Stimulated activated CD4-positive, alpha-beta T cell treated with anti-CD3 and anti-CD28 coated beads, Interleukin-1b, Interleukin-23, amount 100 ng/mL, for 1 hour (primary cell): ENCODE measurements at places on chromosomes 11 and 22.

GRCh38 chr11:126390272-126390867 lies 34.9 kb downstream of the ST3GAL4 start:
- DNase-seq = no peak

DNA sequence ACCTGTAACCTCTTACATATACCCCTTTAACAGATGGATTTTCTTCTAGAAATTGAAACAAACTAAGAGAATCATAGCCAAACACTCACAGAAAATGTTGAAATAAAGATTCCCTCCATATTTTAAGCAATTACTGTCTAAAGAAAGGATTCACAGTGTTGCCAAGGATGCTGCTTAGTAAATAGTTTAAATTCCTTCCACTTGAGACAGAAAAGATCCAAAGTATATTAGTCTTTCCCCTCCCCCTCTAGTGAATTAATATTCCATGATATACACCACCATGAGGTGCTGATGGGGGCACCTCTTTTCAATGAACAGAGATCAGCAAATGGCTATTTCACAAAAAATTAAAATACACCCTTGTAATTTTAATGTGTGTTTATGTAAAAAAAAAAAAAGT lies 186.8 kb downstream of the SOX6 start:
- no peak for DNase-seq

GRCh38 chr11:279040-279965 lies 1.1 kb downstream of the NLRP6 start:
- DNase-seq = no peak

GRCh38 chr11:36699271-36699670 lies 101.2 kb upstream of the RAG2 start:
- DNase-seq = no peak

DNA sequence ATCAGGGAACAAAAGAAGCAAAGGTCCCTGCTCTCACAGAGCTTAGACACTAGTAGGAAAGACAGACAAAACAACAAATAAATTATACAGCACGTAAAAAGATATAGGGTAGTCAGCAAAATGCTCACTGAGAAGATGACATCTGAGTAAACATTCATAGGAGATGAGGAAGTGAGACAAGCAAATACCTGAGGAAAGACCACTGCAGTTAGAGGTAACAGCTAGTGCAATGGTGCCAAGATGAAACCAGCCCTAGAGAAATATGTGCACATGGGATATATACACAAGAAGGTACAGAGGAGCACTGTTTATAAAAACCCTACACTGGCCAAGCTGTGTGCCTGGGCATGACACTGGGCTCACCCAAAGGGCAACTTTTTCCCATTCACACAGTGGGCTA lies 9.8 kb downstream of the CYP2R1 start:
- DNase-seq = no peak

- DNase-seq = no peak
Observed at GRCh38 chr22:49545606-49546005, 282.1 kb downstream of the BRD1 start.

- DNase-seq = no peak
Observed at GRCh38 chr22:30185129-30185528, 61.4 kb downstream of the LIF start.

GRCh38 chr11:59754494-59754858 lies 700 bp upstream of the STX3 start:
- no peak for DNase-seq

DNA sequence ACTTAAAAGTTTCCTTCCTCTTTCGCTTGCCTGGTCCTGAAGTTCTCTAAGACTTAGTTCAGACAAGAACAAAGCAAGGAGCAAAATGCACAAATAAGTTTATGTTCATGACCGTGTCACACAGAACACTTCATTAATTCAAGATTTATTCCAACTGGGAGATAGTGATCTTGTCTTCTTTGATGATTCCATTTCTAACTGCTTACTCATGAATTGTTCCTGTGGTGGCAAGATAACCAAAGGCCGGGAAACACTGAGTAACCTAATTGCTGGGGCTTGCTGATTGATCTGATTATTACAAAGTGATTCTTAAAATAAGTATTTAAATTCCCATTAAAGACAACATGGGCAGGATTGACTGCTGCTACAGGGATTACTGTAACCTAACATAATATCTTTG lies 1462.9 kb upstream of the RAG2 start:
- DNase-seq = no peak

DNA sequence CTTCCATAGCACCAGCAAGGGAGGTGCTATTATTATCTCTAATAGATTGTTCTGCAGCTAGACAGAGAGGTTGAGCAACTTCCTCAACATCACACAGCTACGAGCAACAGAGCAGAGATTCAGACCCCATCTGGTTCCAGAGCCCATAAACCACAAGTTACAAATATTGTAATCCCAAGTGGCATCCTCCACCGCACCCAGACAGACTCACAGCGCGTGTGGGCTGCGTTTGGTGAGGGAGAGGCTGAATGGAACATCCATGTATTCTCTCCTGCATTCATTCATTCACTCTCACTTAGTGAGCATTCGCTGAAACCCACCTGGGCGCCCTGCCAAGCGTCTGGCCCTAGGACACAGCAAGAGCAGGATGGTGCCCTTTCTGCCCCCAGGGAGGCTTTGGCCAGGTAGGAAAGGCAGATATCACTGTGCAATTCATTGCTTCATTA lies 33.5 kb downstream of the LIF start:
- DNase-seq = no peak
